ENCODE measurements at places on chromosomes 1 and 21. TPM values are rescaled to one million over a fixed set of nuclear protein-coding genes. Genes with fewer than 3 reads are reported as not detected.
A peak's percentile ranks its signal among the peaks of the same experiment; 100 is the strongest.

The SUSD4 gene
- total RNA-seq, result 32.6 TPM

The CRNN gene
- total RNA-seq, result not detected

The TPTE gene
- not detected for total RNA-seq

The TMEM201 gene
- 10.5 TPM for total RNA-seq

The IL20 gene
- total RNA-seq, result not detected

The FCER1G gene
- 8.3 TPM for total RNA-seq

The C21orf91 gene
- total RNA-seq, result 54.9 TPM

The DNAJC28 gene
- total RNA-seq, result 0.47 TPM

The NOS1AP gene
- total RNA-seq, result not detected

The HHIPL2 gene
- 0.27 TPM for total RNA-seq

GRCh38 chr1:9849691-9850441, 26.1 kb upstream of the CLSTN1 start:
- H3K4me3 ChIP-seq, result no peak overlapping the region
- DNase-seq, result no peak

DNA sequence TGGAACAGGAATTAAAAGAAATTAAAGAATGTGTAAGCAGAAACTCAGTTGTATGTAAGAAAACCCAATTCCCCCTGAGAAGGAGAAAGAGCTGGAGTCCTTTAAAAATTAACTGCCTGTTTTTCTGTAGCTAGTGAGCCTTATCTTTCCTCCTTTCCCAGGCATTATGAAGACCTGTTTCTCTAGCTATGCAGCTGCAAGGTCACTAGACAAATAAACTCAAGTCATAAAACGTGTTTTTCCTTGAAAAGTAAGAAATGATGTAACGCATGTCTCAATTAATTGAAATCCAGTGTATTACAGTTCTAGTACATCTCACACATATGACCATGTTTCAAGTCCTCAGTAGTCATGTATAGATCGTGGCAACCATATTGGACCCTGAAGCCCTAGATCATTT, 5.3 kb downstream of the S100A12 start:
- H3K27me3 ChIP-seq, result peaks cover 28% of the 10 kb centered on the region
- DNase-seq, result no peak
- H3K4me1 ChIP-seq, result peaks cover 2% of the 10 kb centered on the region
- H3K36me3 ChIP-seq, result no peaks in the 10 kb centered on the region

DNA sequence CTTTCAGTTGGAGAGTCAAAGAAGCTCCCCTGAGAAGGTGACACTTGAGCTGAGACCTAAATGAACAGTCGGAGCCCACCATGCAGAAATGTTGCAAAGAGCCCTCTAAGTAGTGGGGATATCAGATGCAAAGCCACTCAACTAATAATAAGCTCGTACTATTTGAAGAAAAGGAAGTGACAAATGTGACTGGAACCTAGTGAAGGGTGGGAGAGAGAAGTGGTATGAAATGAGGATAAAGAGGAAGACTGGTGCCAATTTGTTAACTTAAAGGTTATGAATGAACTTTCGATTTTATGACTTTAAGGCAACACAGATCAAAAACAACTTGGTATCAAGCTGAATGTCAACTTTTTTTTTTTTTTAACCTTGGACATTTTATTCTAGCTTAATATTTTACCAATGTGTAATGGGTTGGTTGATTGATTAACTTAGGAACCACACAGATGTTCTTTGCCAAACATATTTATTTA, 14.7 kb downstream of the LYPLAL1 start:
- H3K27me3 ChIP-seq, result no peaks in the 10 kb centered on the region
- H3K4me3 ChIP-seq, result no peak overlapping the region
- DNase-seq, result no peak
- no peaks in the 10 kb centered on the region for H3K36me3 ChIP-seq
- H3K27ac ChIP-seq, result no peak overlapping the region

DNA sequence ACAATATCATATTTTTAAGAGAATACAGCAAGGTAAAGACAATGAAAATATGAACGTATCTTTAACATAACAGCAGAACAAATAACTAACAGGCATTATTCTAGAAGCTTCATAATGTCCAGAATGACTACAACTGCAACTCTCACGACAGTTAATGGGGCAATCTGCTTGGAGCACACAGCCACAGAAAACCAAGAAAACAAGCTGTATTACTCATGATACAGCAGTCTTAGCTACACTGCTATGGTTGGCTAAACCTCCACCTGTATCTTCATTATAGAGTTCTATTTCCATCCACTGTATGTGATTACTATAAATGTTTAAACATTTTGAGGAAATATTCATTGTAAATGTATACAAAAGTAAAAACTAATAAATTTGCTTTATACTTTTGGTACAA, 139.9 kb downstream of the DPYD start:
- peaks cover 3% of the 10 kb centered on the region for H3K4me1 ChIP-seq
- no peak for DNase-seq
- no peaks in the 10 kb centered on the region for H3K36me3 ChIP-seq
- H3K4me3 ChIP-seq, result no peak overlapping the region

DNA sequence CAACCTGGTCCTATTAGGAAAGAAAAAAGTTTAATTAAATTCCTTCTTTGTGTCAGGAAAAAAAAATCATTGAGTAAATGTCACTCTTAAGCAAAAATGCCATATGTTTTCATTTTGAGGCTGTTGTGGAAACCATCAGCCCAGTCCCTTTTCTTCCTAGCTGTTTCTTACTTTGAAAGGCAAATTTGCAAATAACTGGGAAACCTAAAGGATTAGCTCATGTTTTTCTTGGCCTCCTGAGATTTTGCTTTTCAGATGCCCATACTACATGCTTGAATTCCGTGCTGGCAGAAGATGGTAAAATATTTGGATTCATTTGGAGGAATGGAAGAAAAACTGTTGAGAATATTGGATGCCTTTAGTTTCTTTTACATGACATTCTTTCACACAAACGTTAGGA, 182.1 kb upstream of the ADAMTS5 start:
- no peak overlapping the region for H3K27ac ChIP-seq
- H3K4me1 ChIP-seq, result no peaks in the 10 kb centered on the region
- H3K4me3 ChIP-seq, result no peak overlapping the region
- no peak for DNase-seq
- H3K36me3 ChIP-seq, result no peaks in the 10 kb centered on the region

DNA sequence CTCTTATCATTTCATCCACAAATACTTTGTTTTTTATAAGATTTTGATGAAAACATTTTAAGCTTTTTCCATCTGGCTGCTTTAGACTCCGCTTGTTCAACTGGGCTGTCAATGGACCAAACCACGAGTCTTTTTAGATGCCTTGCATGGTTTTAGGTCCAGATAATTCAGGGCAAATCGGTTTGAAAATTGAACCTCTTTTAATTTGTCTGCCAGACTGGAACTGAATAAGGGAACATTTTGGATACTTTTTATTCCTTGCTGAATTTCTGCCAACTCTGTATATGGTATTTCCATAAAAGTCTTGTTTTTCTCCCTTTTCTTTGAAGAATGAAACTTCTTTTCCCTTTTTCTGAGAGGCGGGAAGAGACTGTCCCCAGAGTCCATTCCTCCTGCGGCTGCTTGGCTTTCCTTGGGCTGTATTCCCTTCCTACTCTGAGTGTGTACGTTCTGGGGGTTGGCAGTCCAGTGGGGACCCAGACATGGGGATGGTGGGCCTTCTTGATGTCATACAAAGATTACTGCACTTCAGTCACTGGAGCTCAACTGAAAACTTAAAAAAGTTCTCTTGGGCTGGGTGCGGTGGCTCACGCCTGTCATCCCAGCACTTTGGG, 46.5 kb upstream of the CNN3 start:
- H3K27me3 ChIP-seq, result peaks cover 5% of the 10 kb centered on the region
- no peaks in the 10 kb centered on the region for H3K4me1 ChIP-seq
- DNase-seq, result no peak
- no peak overlapping the region for H3K4me3 ChIP-seq
- H3K27ac ChIP-seq, result no peak overlapping the region

DNA sequence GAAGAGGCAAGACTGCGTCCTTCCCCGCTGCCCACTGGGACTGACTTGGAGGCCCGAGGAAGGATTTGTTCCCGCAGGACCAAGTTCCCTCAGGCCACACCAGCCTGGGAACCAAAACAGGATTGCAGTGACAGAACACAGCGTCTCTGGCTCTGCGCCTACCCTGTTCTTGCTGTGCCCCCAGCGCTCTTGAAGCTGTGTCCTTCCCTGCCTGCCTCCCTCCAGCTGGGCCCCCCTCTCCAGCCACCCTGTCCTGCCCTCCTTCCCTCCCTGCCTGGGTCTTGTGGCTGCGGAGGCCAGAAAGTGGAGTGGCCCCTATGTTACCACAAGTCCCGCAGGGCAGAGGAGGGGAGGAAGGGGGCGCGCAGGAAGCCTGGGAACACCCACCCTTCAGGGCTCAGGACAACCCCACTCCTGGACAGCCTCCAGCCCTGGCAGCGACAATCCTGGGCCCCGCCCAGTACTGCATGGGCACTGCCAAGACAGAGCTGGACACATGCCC, 164.9 kb downstream of the DYRK1A start:
- H3K27ac ChIP-seq, result no peak overlapping the region
- H3K27me3 ChIP-seq, result peaks cover 50% of the 10 kb centered on the region
- H3K4me3 ChIP-seq, result no peak overlapping the region
- H3K36me3 ChIP-seq, result peaks cover 12% of the 10 kb centered on the region

GRCh38 chr1:152745289-152745704, 12.5 kb upstream of the KPRP start:
- DNase-seq, result no peak
- no peaks in the 10 kb centered on the region for H3K4me1 ChIP-seq
- peaks cover 59% of the 10 kb centered on the region for H3K27me3 ChIP-seq
- no peak overlapping the region for H3K4me3 ChIP-seq
- H3K36me3 ChIP-seq, result no peaks in the 10 kb centered on the region

DNA sequence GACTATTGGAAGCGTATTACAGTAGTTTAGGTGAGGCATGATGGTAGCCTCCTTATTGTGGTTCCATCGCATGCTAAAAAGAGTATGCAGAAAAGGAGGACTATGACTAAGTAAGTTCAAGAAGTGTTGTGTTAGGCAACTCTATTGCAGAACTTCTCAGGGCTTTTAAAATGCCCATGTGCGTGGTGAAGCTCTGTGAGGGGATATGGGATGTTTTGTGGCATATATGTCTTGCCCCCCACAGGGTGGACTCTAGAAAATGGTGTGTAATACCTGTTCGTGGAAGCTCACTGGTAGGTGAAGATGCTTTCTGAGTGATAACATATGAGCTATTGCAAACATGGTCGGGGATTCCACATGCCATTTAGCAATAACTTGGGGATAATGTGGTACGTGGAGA, 31.7 kb downstream of the MAN1A2 start:
- H3K4me3 ChIP-seq, result no peak overlapping the region
- H3K27me3 ChIP-seq, result no peaks in the 10 kb centered on the region
- H3K4me1 ChIP-seq, result peaks cover 44% of the 10 kb centered on the region
- DNase-seq, result no peak
- H3K27ac ChIP-seq, result no peak overlapping the region
- H3K36me3 ChIP-seq, result peaks cover 8% of the 10 kb centered on the region

GRCh38 chr1:19124273-19124672, 85.8 kb downstream of the UBR4 start:
- no peak for DNase-seq
- peak overlapping the region; percentile 79 for H3K4me3 ChIP-seq
- peaks cover 28% of the 10 kb centered on the region for H3K4me1 ChIP-seq
- peaks cover 10% of the 10 kb centered on the region for H3K36me3 ChIP-seq
- peak overlapping the region; percentile 89 for H3K27ac ChIP-seq

GRCh38 chr1:167833904-167834303, 80.0 kb downstream of the ADCY10 start:
- H3K27ac ChIP-seq, result no peak overlapping the region
- no peaks in the 10 kb centered on the region for H3K36me3 ChIP-seq
- H3K4me3 ChIP-seq, result no peak overlapping the region
- no peaks in the 10 kb centered on the region for H3K4me1 ChIP-seq

GRCh38 chr1:173426057-173426456, 51.1 kb upstream of the PRDX6 start:
- no peaks in the 10 kb centered on the region for H3K27me3 ChIP-seq
- peaks cover 2% of the 10 kb centered on the region for H3K36me3 ChIP-seq
- H3K4me1 ChIP-seq, result peaks cover 27% of the 10 kb centered on the region
- no peak overlapping the region for H3K4me3 ChIP-seq
- DNase-seq, result no peak
- no peak overlapping the region for H3K27ac ChIP-seq

- H3K27me3 ChIP-seq, result peaks cover 32% of the 10 kb centered on the region
- no peaks in the 10 kb centered on the region for H3K36me3 ChIP-seq
- no peak for DNase-seq
- H3K27ac ChIP-seq, result no peak overlapping the region
These were observed 9.2 kb upstream of the SLC45A3 start for GRCh38 chr1:205689479-205689878.

DNA sequence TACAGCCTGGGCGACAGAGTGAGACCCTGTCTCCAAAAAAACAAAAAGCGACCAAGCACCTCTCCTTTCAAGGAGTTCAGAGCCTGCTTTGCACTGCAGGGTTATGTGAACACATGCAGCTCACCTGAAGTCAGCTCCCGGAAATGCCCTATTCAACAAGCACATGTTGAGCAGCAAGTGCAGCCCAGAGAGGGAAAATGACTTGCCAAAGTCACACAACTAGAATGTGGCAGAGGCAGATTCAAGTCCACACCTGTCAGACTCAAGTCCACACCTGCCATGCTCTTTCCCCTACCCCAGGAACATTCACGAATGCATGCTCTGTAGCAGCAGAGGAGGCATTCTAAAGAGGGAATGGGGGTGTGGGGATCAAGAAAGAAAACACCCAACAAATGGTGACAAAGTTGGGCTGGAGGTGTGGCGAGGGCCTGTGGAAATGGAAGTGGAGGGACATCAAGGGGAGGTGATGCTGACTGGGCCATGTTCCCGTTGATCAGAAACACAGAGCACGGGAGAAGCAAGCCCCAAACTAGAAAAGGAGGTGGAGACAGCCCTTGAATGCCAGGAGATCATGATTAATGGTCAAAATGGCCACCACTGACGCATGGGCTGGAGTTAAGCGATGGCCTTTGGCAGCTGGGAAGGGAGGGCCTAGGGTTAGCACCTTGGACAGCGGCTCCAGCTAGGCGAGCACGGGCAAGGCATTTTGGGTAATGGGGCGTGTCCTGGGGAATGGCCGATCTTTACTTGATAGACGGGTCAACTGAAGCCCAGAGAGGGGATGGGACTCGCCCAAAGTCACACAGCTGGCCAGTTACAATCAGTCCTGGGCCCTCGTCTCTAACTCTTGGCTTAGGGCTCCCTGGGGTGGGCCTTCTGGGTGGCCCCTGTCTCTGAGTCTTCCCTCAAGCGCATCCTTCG, 21.5 kb downstream of the RAP1GAP start:
- H3K4me1 ChIP-seq, result peaks cover 25% of the 10 kb centered on the region
- H3K4me3 ChIP-seq, result no peak overlapping the region
- no peaks in the 10 kb centered on the region for H3K36me3 ChIP-seq
- H3K27me3 ChIP-seq, result peaks cover 32% of the 10 kb centered on the region
- DNase-seq, result no peak

- H3K27me3 ChIP-seq, result peaks cover 36% of the 10 kb centered on the region
- H3K4me3 ChIP-seq, result no peak overlapping the region
- H3K36me3 ChIP-seq, result no peaks in the 10 kb centered on the region
- no peak for DNase-seq
These were observed 6.6 kb downstream of the CLEC20A start for GRCh38 chr1:178490136-178490535.

GRCh38 chr1:212368073-212368484, 46.6 kb downstream of the PACC1 start:
- peak overlapping the region; percentile 57 for H3K27ac ChIP-seq
- DNase-seq, result no peak
- H3K36me3 ChIP-seq, result peaks cover 10% of the 10 kb centered on the region
- peaks cover 7% of the 10 kb centered on the region for H3K4me1 ChIP-seq
- H3K27me3 ChIP-seq, result no peaks in the 10 kb centered on the region
